ENCODE measurements at places on chromosomes 5 and 9.

DNA sequence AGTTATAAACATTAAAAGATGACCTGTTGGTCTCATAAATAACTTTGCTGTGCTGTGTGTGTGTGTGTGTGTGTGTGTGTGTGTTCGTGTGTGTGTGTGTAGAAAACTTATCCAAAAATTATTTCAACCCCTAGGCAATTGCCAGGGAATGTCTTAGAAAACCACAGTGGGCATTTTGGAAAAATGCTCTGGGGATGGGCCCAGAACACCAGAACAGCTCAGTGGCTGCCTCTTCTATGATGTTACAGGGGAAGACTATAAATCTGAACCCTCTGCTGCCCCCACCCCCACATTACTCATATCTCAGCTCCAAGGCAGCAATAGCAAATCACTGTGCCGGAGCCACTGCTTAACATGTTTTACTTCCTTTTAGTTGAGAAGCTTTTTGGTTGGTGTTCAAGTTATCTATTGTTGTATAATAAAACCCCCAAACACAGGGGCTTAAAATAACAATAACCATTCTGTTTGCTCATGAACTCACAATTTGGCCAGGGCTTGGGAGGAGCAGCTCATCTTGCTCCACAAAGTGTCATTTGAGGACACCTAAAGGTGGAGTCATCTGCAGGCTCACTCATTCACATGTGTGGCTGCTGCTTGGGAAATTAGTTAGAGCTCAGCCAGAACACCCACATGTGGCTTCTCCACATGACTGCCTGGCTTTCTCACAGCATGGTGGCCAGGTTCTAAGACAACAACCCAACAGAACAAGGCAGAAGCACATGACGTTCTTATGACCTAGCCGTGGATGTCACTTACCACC lies 40.4 kb downstream of the ACTBL2 start:
- peak; percentile 24 for DNase-seq

- no peak for DNase-seq
Observed at GRCh38 chr9:12815888-12816287, 41.1 kb downstream of the LURAP1L start.

GRCh38 chr5:147822686-147823491 lies 8.6 kb downstream of the SPINK1 start:
- peak; percentile 34 for DNase-seq

DNA sequence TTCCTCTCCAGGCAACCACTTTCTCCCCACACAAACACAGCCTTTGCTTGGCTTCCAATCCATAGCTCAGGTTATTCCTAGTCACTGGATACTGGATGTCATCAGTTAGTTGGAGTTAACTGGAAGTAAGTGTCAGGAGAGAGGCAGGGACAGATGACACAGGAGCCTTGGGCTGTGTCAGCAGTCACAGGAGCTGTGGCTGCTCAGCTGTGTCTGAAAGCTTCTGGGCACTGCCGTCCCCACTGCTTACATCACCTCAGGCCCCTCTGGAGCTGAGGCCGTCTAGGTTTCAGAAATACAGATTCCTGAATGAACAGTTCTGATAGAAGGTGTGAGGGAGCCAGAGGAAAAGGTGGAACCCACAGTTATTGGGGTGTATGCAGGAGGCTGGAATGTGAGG lies 17.3 kb upstream of the FAM240B start:
- DNase-seq = no peak

DNA sequence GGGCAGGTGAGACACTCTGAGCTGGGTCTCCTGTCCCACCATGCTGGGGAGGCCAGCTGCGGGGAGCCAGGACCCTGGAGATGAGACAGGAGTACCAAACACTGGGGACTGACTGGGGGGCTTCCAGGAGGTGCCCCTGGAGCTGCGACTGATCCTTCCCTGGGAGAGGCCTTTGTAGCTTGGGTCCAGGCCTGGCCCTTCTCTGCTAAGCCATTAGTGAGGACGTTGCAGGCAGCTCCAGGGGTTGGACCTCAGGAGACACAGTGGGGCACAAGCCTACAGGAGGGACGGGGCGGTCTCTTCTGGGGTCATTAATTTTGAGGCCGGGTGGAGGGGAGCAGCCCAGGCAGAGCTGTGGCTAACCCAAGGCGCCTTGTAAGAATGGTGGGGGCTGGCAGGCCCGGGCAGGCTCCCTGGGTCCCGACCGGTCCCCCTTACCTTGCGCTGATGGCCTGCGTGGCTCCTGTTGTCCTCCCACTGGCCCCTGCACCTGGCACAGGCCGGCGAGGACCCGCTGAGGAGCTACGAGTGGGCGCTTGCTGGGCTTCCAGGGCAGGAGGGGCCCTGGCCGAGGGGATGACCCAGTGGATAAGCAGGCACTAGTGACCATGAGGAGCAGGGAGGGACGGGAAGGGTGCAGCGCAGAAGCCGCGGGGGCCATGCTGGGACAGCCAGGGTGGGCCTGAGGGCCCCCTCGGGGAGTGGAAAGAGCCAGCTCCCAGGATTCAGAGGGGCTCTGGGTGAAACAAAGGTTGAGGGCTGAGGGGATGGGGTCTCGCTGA lies 5.1 kb downstream of the MRPS2 start:
- DNase-seq = no peak

GRCh38 chr5:174459071-174459702 lies 265.2 kb upstream of the MSX2 start:
- no peak for DNase-seq

GRCh38 chr5:113117543-113118115 lies 141.0 kb downstream of the DCP2 start:
- DNase-seq = no peak

DNA sequence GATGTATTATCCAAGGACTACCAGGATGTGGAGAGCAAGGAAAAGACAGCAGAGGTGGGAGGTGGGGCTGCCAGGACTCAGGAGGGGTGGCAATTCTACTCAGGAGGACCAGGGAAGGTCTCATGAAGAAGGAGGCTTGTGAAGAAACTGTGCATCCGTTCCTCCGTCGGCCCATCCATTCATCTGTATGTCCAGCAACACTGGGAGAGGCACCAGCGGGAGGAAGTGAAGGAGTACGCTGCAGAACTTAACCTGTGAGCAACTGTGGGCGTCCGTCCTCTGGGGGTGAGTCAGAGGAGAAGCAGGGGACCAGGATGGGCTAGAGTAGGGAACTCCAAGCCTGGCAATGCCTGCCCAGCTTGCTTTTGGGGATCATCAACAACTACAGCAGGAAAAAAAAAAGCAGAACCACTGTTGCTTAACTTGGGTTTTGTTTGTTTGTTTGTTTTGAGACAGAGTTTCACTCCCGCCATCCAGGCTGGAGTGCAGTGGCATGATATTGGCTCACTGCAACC lies 47.3 kb upstream of the NEURL1B start:
- no peak for DNase-seq

GRCh38 chr5:137500615-137501225 lies 1.6 kb upstream of the SPOCK1 start:
- DNase-seq = no peak

DNA sequence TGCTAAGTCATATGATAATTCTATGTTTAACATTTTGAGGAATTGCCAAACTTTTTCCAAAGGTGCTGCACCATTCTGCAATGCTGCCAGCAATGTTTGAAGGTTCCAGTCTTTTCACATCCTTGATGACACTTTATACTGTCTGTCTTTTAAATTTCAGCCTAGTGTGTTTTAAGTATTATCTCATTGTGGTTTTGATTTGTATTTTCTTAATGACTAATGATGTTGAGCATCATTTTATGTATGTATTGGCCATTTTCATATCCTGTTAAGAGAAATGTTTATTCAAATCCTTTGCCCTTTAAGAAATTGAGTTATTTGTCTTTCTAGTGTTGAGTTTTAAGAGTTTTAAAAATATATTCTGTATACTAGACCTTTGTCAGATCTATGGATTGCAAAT lies 5.0 kb upstream of the TEX48 start:
- no peak for DNase-seq

DNA sequence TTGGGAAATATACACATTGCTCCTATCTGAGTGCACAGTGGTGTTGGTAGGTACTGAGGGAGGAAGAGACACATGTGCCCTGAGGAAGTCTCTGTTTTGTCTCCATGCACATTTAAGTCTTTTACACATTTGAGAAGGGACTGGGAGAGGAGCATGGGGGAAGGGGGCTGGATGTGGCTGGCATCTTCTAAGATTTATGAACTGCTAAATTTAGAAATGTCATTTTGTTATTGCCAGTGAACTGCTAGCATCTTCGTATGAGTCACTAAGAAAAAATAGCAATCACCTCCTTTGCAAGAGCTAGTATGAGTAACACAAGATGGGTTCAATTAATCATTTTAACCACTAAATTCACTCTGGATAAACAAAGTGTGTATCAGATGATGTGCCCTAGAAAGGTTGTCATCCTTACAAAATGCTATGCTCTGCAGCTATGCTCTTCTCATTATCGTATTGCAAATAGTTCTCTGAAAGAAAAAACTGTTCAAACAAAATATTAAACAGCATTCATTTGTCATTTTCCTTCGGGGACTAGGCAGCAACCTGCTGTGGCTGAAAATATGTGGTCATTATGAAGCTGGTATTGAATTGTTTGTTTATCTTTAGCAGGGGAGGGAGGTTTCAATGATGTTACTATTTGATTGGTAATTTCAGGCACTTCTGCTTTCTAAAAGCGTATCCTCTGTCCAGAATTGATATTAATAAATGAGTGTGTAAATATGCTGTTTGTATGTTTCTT lies 236.5 kb downstream of the DMRTA1 start:
- no peak for DNase-seq

- peak; percentile 49 for DNase-seq
Observed at GRCh38 chr5:176959051-176959450, 47.5 kb downstream of the UIMC1 start.

DNA sequence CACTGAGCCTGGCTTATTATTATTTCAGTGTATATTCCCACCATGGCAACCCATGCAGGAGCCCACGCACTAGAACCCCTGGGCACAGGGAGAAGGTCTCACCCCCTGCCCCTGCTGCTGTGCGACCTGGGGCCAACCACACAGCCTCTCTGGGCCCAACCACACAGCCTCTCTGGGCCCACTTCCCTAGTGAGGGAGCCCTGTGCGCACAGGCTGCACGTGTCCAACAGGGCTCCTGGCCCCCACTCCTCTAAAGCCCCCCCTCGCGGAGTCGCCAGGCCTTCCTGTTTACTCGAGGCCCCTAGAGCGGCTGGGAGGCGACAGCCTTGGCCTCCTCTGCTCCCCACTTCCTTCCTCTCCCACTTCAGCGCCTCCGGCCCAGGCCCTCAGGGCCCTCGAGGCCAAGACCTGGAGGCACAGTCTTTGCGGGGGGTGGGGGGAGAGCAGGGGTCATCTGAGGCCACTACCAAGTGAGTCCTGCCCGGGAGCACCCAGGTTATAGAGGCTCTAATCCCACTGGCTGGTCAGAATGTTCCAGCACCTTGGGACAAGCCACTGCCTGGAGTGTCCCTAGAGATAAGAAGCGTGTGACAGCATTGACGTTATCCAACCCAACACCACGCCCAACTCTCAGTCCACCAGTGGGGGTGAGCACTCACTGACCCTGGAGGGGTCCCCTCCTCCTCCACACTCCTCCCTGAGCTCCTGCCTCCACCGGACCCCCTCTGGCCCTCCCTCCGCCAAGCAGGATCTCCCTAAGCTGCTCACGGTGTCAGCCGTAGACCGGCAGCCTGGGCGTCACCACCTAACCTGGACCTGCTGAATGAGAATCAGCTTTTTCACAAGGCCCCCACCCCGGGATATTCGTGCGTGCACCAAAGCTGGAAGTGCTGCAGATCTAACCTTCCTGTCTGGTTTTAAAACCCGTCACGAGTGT lies 7.9 kb upstream of the ENG start:
- DNase-seq = no peak

DNA sequence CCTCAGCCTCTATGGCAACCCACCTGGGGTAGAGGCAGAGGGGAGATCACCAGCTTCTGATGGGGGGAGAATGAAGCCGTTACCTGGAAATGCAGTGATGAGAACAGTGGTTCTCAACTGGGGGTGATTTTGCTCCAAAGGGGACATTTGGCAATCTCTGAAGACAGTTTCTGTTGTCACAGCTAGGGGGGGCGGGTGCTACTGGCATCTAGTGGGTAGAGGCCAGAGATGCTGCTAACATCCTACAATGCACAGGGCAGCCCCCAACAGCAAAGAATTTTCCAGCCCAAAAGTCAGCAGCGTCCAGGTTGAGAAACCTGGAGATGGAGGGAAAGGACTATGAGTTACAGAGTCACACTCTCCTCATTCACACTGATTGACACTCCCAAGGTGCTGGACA lies 84.5 kb downstream of the FGF1 start:
- no peak for DNase-seq

GRCh38 chr5:173331287-173331686 lies 3.1 kb upstream of the STC2 start:
- no peak for DNase-seq

DNA sequence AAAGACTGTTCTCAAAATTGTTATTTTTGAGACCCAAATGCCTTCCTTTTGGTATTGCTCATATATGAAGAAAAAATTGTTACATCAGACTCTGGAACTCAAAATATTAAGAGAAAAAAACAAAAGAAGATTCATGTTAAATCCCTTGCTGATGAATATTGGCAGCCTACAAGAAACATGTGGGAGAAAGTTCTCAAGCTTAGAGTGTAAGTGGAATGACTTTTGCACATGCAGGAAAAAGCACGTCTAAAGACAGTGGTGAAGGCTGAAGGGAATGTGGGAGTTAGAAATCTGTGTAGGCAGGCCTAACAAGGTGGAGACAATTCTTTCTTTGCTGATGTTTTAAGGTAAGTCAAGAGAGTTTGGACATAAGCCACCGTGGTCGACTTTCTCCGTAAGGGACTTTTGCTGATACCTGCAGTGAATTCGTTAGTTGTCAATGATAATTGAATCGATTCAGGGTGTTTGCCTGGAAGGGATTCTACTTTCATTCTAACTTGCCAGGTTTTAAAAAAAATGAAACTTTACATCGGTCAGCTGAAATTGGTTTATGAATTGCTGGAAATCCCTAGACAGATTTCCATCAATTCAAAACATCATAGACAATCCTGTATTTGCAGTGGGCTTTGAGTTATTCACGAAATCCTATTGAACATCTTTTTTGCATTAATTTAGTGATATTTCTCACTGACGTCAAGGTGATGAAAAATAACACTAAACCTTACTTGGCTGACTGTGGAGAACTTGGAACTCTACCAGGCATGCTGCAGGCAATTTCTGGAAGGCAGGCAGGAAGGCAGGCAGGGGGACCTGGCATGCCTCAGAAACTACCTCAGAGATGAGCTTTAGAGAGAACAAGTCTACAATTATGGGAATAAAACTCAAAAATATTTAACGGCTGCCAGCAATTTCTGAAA lies 359.1 kb upstream of the ADAMTSL1 start:
- DNase-seq = no peak

DNA sequence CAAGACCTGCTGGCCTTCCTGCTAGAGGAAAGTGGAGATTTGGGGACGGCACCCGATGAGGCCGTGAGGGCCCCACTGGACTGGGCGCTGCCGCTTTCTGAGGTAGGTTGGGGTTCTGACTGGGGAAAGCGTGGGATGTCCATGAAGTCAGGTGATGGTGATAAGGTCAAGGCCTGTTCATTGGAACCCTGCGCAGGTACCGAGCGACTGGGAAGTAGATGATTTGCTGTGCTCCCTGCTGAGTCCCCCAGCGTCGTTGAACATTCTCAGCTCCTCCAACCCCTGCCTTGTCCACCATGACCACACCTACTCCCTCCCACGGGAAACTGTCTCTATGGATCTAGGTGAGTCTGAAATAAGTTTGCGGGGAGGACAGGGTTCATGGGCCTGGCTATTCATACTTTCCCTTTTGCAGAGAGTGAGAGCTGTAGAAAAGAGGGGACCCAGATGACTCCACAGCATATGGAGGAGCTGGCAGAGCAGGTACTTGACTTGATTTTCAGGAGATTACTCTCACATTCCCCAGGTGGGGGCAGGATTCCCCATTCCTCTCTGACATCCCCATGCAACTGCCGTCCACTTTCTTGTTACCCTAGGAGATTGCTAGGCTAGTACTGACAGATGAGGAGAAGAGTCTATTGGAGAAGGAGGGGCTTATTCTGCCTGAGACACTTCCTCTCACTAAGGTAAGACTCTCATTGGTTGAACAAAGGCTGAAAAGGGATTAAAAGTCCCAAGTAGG lies 505 bp downstream of the CREB3 start:
- peak; percentile 60 for DNase-seq
